Activated naive CD8-positive, alpha-beta T cell treated with anti-CD3 and anti-CD28 coated beads for 36 hours (primary cell): ENCODE measurements at places on chromosomes 12 and 14.

DNA sequence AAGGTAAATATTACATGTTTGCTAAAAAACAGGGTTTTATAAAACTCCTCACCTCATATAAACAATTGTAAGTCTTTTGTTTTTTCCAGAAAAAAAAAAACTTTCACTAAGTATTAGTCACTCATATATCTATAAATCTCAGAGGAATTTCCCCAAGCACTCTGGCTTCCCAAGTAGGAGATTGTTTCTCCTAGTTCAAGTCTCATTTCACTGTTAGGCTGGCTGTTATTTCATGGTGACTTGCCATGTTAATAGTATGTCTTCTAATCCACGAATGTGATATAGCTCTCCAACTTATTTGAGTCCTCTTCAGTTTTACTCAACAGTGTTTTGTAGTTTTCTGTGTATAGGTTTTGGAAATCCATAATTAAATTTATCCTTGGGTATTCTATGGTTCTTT is 61.6 kb downstream of the CAPZA3 start:
- DNase-seq = no peak

GRCh38 chr12:118874698-118875548 is 106.4 kb upstream of the SRRM4 start:
- no peak for DNase-seq

- no peak for DNase-seq
Observed at GRCh38 chr12:112031472-112031871, 18.2 kb downstream of the ERP29 start.

DNA sequence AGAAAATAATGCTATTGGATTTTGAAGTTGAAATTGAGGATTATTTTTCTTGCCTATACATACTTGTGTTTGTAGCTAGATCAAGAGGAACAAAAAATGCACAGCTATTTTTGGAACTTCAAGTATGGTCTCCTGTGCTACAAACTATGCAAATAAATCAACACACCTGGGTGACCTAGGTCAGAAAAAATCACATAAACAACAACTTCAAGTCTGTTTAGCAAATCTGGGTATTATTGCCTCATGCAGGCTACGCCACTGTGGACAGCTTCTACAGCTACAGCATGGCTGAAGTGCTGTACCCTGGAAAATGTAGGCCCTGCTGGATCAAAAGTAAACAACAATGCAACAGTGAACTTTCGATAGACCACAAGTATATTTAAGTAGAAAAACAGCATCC is 87.5 kb downstream of the SLC6A15 start:
- no peak for DNase-seq

GRCh38 chr14:61171727-61172126 is 109.4 kb downstream of the TMEM30B start:
- no peak for DNase-seq

DNA sequence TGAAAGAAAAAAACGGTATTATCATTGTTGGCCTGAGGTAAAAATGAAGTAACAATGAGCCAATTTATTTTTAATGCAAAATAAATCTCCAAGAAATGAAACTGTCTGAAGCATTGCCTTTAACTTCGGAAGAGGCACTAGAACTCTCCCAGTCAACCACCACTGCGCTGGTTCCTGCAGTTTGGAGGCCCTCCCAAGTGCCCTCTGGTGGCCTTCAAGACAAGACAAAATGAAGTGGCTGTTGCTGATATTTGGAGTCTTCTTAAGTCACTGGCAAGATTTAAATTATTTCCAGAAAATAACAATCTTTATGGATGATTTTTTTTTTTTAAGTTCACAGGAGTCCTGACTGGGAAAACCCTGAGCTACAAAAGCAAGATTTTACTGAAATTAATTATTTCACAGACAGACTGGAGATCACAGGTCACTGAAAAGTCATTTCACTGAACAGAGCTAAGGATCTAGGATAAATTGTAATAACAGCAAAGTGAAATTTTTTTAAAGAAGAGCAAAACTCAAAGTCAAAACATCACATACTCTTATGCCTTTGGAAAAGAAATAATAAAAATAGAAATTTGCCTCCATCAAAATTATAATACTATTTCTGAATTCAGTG is 58.2 kb downstream of the DICER1 start:
- peak; percentile 5 for DNase-seq

GRCh38 chr14:52124791-52125684 is 56.2 kb upstream of the NID2 start:
- DNase-seq = no peak

- DNase-seq = no peak
Observed at GRCh38 chr12:124395284-124395752, 100.4 kb downstream of the RFLNA start.

- no peak for DNase-seq
Observed at GRCh38 chr14:45867046-45867894, 614.3 kb upstream of the MIS18BP1 start.

DNA sequence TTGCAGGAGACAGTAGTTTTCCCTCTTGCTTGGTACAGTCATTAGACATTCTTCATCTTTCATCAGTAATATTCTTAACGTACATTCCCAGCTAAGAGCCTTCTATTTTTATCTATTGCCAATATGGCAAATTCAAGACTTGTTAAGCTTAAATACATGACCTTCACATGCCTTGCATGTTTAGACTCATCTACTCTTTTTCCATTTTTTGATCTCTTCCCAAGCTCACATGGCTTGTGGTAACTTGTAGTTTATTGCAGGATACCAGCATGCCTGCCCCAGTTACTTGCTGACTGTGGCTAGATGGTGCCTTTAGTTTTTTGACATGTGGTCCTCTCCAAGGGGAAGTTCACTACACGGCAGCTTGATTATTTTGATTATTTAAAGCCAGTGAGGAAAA is 729.0 kb downstream of the SLC6A15 start:
- DNase-seq = no peak

DNA sequence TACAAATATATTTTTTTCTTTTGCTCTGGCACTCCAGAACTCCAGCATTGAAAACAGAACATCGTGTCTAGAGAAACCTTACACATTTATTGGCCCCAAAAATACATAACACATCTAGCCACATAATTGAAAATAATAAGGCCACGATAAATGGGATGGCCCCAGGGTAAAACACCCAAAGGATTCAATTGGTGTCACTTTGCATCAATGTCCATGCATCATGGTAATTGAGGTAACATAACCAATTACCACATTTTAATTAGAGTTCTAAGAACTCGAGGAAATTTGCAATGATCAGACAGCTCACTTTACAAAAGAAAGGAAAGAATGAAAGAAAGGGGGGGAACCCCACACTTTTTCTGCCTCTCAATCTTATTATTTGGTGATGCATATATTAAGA is 151.8 kb upstream of the NPAS3 start:
- no peak for DNase-seq

GRCh38 chr12:92557422-92557724 is 145.4 kb upstream of the PLEKHG7 start:
- DNase-seq = no peak

DNA sequence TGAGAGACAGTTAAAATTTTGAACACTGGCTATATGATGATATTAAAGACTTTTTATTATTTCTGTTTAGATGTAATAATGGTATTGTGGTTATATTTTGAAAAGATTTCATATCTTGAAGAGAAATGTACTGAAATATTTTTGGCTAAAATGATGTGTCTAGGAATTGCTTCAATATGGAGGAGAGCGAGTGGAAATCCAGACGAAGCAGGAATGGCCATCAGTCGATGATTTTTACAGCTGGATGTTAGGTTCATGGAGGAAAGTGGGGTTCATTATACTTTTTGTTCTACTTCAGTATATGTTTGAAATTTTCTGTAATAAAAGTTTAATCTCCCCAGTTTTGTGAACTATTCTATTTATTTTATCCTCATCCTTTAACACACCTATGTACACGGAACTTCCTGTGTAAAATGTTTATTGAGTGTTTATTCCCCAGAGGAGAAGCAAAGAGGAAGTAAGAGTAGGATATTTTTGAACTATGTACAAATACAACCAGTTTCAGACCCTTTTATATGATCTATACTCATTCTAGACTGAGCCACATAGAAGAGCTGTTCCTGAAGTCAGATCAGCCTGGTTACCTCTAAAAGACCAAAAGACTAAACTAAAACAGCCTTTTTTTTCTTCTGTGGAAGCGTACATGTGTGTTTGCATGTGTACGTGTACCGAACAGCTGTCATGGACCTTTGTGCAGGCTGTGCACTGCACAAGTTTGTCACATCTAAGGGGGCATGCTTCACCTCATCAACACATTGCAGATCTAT is 211.0 kb upstream of the NUDT4 start:
- DNase-seq = no peak

- peak; percentile 87 for DNase-seq
Observed at GRCh38 chr12:6965026-6965661, 5.3 kb downstream of the PHB2 start.

DNA sequence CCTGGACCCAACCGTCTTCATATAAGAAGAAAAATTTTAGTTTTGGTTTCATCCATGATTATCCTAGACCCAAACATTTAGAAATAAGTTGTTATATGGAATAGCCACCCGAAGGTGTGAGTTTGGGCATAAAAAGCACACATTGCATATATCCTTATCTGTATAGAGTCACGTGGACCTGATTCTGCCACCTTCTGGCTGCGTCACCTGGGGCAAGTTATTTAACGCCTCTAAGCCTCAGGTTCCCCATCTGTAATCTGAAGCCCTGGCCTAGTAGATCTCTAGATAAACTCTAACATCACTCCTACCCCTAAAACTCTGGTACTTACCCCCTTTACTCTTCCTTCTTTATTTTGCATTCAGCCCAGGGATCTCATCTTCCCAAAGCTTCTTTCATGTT is 14.3 kb upstream of the KRT5 start:
- DNase-seq = no peak

DNA sequence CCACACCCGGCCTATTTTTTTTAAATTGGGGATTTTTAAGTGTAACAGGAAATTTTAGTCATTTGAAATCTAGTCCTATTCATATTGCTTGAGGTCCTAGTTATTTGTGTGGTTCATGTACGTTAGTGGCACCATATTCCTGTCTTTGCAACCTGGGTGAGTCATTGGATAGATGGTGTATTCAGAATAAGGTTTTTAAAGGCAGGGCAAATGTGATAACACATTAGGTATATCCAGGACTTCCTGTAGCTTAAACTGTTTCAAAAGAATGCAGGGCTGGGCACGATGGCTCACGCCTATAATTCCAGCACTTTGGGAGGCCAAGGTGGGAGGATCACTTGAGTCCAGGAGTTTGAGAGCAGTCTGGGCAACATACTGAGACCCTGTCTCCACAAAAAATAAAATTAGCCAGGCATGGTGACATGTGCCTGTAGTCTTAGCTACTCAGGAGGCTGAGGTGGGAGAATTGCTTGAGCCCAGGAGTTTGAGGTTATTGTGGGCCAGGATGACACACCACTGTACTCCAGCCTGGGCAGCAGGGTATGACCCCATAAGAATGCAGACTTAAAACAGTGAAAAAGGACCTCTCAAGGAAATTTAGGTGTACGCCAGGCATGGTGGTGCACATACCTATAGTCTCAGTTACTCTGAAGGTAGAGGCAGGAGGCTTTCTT is 8.1 kb downstream of the ATP6V0A2 start:
- DNase-seq = no peak

DNA sequence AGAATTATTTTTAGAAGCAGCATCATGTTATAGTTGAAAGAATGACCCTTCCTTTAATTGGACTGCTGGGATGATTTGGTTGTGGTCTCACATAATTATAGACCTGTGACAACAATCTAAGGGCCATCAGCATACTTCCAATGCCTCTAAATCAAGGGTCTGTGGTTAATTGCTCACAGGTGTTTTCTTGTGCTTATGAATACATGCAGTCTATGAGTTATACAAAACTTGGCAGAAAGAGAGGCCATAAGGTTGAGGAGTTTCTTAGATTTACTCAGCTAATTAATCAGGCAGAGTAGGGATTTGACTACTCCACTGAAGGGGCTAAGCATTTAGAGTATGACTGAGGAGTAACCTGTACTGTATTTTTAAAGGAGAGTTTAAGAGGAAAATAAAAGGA is 37.0 kb upstream of the FRMD6 start:
- DNase-seq = no peak

- no peak for DNase-seq
Observed at GRCh38 chr12:95642583-95642982, 91.3 kb upstream of the USP44 start.

- DNase-seq = no peak
Observed at GRCh38 chr12:57455374-57456144, 452 bp downstream of the INHBE start.

DNA sequence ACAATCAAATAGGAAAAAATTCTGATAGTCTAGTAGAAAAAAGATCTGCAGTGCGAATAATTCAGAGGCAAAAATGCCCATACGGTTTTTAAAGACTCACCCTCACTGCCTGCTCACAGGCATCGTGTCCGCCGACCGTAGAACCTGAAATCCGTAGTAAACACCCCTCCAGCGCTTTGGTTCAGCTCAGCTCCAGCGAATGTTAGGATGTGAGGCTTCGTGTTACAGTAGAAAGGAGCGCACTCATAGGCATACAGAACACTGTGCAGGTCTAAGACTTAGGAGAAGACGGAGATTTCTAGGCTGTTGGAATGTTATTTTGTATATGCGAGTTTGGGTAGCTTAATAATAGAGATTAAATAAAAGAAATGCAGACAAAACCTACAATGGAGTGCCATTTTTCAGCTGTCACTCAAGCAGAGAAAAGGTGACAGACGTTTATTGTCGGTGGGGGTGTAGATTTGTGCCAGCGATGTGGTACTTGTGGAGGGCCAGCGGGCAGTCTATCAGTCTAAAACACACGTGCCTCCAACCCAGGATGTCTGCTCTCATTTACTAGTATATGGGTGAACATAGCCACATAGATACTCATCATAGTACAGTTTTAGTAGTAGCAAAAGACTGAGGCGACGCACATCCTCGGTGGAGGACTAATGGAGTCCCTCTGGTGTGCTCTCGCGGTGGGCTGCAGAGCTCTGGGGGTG is 25.7 kb downstream of the SFSWAP start:
- no peak for DNase-seq

DNA sequence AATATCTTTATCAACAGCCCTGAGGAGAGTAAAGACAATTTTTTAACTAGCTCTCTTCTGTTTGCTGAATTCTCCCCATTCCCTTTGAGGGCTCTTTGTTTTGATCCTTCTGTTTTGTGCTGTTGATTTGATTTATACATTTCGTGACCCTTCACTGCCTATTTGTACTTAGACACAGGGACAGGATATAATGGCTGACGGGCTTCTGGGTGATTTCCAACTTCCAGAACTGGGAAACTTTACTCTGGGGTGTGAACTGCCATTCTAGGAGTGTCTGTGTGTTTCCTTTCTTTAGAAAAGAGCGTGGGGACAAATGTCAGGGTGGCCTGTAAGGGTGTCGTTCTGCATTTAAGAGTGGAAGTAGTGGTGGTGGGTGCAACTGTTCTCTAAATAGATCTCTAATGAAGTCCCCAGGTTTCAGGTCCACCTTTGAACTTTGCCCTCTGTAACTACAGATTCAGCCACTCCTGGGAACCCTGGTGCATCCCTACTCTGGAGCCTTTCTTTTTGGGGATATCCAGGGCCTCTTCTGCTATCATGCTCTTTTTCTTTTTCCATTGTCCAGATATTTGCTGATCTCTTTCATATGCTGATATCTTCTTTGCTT is 22.3 kb upstream of the SSPN start:
- DNase-seq = no peak
